ENCODE measurements at places on chromosomes 4 and X.

DNA sequence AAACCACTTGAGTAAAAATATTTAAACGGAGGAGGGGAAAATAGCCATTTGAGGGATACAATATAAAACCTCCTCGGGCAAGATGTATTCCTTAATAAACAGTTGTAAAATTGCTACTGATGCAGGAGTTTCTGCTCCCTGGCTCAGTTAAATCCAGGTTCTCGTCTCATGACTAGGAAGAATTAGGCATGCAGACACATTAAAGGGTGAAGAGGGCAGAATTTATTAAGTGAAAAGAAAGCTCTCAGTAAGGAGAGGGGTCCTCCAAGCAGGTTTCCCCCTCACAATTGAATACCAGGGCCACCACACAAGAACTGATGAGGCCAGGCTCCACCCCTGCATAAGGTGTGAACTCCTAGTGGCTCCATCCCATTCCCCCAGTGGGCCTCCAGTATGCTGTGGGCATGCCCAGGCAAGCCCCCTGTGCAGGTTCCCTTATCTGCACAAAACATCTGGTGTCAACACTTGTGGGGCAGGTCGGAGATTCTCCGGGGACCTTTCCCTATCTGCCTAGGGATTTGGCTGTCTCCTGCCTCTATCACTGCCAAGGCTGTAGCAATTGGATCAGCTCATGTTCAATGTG, 80.4 kb downstream of the HS6ST2 start:
- no peak for DNase-seq

GRCh38 chrX:153533091-153533490, 15.6 kb downstream of the ATP2B3 start:
- no peak for DNase-seq

DNA sequence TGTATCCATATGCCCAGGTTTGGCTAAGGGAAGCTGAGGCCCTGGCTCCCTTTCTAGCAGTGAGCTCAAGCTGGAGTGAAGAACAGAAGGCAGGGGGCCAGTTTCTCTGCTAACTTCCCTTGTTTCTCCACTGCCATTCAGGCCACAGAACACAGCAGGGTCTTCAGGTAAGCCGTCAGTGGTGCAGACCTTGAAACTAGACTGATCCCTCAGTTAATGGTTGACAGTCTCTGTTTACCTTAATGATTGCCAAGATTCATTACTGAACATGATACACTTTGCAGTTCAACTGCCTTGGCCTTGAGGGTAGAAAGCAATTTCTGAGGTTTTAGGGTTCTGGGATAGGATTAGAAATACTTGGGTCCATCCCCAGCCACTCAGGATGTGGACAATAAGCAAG, 8.9 kb upstream of the GJB1 start:
- DNase-seq, result no peak

DNA sequence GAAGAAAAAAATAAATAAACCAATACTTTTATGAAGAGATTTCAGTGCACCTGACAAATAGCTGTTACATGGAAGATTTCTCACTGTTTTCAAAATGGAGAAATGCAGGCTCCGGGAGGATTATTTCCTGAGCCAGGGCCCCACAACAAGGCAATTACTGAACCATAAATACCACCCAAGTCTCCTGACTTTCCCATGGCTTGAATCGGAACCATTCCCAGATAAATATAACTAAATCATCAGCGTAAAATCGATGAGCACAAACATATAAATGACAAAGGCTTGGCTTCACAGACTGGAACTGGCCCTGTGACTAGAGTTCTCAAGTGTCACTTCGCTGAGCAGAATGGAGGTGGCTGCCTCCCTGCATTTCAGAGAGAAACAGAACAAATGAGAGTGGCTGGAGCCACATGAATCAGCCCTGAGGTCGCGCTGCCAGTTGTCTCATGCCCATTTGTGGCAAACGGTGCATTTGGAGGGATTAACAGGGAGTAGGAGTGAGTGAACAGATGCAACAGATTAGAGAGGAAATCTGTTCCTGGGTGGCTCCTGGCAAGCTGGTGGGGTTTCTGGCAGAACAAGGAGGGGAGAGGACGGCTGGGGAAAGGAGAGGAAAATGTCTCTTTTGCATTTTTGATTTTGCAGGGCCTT, 57.3 kb upstream of the STIM2 start:
- DNase-seq, result no peak

DNA sequence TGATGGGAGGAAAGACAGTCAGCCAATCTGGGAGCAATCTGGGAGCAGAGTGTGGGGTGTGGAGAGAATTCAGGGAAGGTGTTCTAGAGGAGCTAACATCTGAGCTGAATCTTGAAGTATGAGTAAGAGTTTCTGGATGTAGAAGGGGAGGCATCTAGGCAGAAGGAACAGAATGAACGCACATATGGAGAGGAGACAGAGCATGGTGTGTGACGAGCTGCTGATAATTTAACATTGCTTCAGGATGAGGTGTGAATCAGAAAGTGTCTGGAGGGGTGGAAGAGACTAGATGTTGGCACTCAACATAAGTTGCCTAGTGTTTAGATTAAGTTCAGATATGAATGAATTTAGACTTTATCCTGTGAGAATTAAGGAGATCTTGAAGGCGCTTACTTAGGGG, 58.9 kb downstream of the CPE start:
- DNase-seq, result no peak

DNA sequence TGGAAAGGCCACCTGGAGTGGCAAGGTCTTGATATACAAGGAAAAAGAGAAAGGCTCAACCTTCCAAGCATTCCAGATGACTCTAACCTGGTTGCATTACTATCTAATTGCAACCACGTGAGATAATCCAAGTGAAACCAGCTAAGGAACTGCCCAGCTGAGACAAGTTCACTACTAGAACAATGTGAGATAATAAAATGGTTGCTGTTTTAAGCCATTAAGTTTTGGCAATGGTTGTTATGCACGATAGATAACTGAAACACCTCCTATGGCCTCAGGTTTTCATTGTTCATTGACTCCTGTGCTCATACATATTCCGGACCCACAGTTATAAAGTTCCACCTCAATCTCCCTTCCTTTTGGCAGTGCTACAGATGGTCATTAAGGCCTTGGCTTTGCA, 9.2 kb upstream of the CXorf66 start:
- no peak for DNase-seq

DNA sequence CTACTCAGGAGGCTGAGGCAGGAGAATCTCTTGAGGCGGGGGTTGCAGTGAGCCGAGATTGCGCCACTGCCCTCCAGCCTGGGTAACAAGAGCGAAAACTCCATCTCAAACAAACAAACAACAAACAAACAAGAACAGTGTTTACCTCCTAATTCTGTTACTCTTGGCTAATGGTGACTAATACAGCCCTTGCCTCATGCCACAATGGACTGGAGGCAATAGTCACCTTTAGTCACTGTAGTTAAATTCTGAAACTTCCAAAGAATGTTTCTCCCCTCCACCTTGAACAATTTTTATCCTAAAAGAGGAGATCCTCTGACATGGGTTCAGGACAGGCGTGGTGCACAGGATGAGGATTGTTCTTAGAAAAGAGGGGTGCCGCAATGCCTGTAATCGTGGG, 241.2 kb upstream of the CTSO start:
- no peak for DNase-seq

GRCh38 chr4:154998284-154998683, 210.2 kb upstream of the NPY2R start:
- DNase-seq, result no peak

DNA sequence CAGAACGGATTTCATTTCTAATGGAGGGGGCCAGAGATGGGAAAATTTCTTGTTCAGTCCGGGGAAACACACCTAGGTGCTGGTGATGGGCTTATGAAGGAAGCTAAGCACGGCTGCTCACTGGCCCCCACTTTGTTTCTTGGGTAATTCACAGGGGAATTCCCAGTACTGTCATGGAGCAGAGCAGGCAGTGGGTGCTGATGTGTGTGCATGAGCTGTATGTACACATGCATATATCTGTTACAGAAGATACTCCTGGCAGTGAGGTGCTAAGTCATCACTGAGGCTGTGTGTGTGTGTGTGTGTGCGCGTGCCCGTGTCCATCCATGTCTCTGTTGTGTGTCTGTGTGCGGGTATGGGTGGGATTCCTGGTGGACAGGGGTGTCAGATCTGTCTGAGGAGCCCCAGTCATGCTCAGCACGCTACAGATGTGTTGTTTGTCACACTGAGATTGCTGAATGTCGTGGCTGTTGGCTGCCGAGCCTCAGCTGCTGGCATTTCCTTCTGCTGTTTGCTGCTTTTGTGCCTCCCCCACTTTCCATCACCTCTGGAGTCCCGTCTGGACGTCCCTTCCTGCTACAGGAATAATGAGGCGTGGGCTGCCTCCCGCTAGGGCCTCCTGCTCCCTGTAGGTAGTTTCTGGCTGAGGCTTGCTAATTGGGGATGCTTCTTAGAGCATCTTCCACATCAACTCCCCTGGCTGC, 53.3 kb downstream of the JADE1 start:
- DNase-seq, result no peak

GRCh38 chr4:40749717-40750460, at the start of gene NSUN7:
TSS of gene NSUN7 (plus strand) at chr4:40749955. CDS start at chr4:40750694, 739 bp downstream.
- no peak for DNase-seq

DNA sequence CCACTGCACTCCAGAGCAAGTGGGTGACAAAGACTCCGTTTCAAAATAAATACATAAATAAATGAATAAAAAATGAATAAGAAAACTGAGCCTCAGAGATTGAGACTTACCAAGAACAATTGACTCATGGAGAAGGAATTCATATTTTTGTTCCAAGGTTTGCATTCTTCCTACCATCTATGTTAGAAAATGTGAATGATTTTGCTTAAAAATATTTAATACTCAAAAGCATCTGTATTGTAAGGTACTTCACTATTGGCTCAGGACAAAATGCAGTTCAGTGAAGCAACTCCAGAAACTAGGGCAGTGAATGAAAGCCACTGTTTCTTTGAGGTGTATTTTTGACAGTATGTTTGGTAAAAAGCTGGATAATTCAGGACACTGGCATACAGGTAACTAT, 54.1 kb downstream of the XAGE2 start:
- no peak for DNase-seq

GRCh38 chr4:94127707-94128328, 79.8 kb upstream of the SMARCAD1 start:
- DNase-seq, result no peak

- DNase-seq, result no peak
These were observed 25.8 kb downstream of the OTUD6A start for GRCh38 chrX:70087857-70088630.

- no peak for DNase-seq
These were observed 166.0 kb downstream of the STAG2 start for GRCh38 chrX:124127496-124127895.

GRCh38 chr4:157221895-157222770, 1.6 kb downstream of the GRIA2 start:
- no peak for DNase-seq

DNA sequence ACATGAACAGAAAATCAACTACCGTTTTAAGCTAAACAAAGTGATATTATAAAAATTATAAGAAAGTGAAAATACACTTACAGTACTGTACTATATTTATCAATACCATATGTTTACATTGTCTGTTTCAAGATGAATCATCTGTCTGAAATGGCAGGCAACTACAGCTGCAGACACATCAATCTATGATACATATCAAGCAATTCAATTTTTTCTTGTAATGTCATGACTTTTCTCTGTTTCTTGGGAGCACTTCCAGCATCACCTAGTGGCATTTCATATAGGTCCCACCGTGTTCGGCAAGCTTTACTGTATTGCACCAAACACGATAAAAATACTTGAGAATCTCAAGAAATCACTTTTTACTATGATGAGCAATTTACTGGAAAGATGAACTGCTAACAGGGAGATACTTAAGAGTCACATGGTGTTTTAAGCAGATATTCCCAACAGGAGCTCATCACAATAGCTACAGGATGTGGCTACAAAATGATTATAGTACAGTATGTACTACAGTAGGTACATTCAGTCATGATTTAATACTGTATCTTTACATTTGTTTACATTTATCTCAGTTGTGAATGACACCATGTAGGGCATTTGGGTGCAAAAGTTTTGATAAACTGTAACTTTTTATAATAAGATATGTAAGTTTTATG, 207.4 kb downstream of the ADAM29 start:
- no peak for DNase-seq

DNA sequence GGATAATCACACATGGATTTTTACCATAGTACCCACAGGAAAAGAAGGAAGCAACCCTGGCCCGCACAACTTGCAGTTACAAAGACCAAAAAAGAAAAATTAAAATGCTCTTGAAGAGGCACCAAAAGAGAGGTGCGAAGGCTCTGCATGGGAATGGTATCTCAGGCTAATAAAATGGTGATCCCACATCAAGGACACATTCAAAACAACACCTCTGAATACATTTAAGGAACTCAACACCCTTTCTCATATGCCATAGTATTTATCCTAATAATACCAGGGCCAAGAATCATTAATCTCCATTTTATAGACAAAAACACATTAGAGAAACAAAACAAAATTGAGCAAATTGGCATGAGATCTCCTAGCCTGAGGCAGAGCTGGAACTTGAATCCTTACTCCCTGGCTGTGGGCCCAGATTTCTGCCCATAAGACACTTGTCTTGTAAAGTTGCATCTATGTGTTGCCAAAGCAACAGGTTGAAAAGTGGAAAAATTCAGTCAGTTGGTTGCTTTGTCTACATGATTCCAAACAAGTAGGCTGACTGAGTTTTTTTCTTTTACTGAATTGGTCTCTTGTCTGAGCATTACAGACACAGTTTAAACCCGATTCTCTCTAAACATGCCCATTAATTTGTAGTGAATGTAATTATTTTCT, 33.5 kb downstream of the GUCY2F start:
- DNase-seq, result no peak

GRCh38 chr4:123485601-123486000, 89.0 kb downstream of the SPRY1 start:
- DNase-seq, result no peak

GRCh38 chrX:147962476-147962875, 18.7 kb upstream of the FMR1NB start:
- no peak for DNase-seq

GRCh38 chr4:33080275-33080674, 2360.1 kb downstream of the PCDH7 start:
- no peak for DNase-seq

GRCh38 chr4:90025248-90025647, 101.9 kb upstream of the CCSER1 start:
- DNase-seq, result no peak

DNA sequence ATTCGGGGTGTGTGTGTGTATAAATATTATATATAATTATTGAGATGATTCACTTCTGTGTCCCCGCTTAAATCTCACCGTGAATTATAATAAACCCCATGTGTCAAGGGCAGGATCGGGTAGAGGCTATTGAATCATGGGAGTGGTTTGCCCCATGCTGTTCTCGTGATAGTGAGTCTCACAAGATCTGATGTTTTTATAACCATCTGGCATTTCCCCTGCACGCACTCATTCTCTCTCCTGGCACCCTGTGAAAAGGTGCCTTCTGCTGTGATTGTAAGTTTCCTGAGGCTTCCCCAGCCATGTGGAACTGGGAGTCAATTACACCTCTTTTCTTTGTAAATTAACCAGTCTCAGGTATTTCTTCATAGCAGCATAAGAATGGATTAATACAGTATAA, 851.4 kb upstream of the AGA start:
- DNase-seq, result no peak

GRCh38 chr4:138174981-138175794, 67.0 kb downstream of the SLC7A11 start:
- DNase-seq, result no peak
